ENCODE measurements at places on chromosomes 2 and 18. TPM values are rescaled to one million over a fixed set of nuclear protein-coding genes. Genes with fewer than 3 reads are reported as not detected.

DNA sequence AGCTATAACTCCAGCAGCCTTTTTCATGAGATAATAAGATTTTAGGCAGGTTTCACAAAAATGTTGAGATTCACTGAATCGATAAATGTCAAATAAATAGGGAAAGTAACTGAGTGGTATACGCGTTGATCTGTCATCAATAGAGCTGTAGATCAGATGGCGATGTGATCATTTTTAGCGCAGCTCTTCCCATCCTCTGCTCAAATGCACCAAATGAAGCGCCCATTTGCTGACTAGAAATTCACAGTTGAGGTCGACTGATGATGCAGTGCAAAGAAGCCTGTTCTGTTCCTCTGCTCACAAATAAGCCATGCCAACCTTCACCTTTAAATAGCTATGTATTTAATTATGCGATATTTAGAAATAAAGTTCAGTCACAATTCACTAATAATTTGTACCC lies 693.5 kb downstream of the ARHGAP15 start:
- no peaks in the 10 kb centered on the region for H3K4me1 ChIP-seq
- H3K27ac ChIP-seq = no peak overlapping the region
- no peak overlapping the region for H3K4me3 ChIP-seq
- no peaks in the 10 kb centered on the region for H3K36me3 ChIP-seq
- no peak for DNase-seq

DNA sequence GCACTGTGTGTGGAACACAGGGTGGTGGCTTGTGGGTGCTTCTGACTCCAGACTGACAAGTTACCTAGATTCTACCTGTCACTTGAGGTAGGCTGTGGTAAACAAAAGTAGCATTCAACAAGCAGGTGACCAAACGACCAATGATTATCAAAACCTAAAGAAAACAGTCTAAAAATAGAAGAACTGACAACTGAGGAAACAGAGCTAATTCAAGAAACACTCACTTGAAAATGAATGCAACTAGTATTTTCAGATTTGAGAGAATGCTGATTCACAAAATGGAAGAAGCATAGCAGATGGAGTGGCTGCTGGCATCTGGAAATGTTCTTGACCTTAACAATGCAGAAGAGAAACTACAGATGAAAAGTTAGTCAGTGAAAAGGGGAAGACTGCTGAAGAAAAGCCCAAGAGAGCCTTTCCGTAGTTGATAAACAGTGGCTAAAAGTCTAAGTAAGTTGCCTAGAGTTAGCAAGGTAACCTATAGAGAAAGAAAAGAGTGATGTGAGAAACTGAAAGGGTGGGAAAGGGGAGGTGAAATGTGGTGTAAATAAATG lies 170.4 kb downstream of the NCK2 start:
- no peak overlapping the region for H3K27ac ChIP-seq
- no peak for DNase-seq
- H3K4me3 ChIP-seq = no peak overlapping the region
- H3K4me1 ChIP-seq = peaks cover 11% of the 10 kb centered on the region

Gene TNS1
- total RNA-seq = 227 TPM

- H3K27ac ChIP-seq = peak overlapping the region; percentile 75
- no peak overlapping the region for H3K4me3 ChIP-seq
- no peaks in the 10 kb centered on the region for H3K27me3 ChIP-seq
- no peak for DNase-seq
- H3K36me3 ChIP-seq = no peaks in the 10 kb centered on the region
Observed at GRCh38 chr2:86038291-86039081, 67.2 kb downstream of the POLR1A start.

GRCh38 chr2:667332-667999 lies 9.7 kb downstream of the TMEM18 start:
- no peaks in the 10 kb centered on the region for H3K4me1 ChIP-seq
- H3K36me3 ChIP-seq = no peaks in the 10 kb centered on the region
- H3K4me3 ChIP-seq = no peak overlapping the region

GRCh38 chr2:174059178-174059883 lies 94.2 kb upstream of the SP3 start:
- no peak overlapping the region for H3K27ac ChIP-seq
- no peak for DNase-seq
- H3K27me3 ChIP-seq = no peaks in the 10 kb centered on the region
- H3K4me1 ChIP-seq = no peaks in the 10 kb centered on the region
- no peak overlapping the region for H3K4me3 ChIP-seq

DNA sequence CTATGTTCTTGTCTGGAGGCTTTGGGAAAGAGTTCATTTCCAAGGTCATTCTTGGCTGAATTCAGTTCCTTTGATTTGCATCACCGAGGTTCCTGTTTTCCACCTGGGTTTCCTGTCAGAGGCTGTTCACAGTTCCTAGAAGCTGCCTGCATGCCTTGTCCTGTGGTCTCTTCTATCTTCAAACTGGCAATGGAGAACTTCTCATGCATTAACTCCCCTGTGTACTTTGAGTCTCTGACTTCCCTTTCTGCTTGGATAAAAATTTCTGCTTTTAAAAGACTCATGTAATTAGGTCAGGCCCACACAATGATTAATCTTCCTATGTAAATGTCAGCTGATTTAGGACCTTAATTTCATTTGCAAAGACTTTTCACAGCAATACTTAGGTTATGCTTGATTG lies 499.3 kb upstream of the FANCL start:
- H3K27me3 ChIP-seq = no peaks in the 10 kb centered on the region
- H3K4me1 ChIP-seq = no peaks in the 10 kb centered on the region
- no peaks in the 10 kb centered on the region for H3K36me3 ChIP-seq
- no peak for DNase-seq
- no peak overlapping the region for H3K27ac ChIP-seq

Gene REG1A
- not detected for total RNA-seq

GRCh38 chr2:25072606-25073005 lies 30.7 kb downstream of the EFR3B start:
- H3K27me3 ChIP-seq = no peaks in the 10 kb centered on the region
- H3K27ac ChIP-seq = no peak overlapping the region
- no peaks in the 10 kb centered on the region for H3K36me3 ChIP-seq
- H3K4me1 ChIP-seq = no peaks in the 10 kb centered on the region
- no peak overlapping the region for H3K4me3 ChIP-seq

DNA sequence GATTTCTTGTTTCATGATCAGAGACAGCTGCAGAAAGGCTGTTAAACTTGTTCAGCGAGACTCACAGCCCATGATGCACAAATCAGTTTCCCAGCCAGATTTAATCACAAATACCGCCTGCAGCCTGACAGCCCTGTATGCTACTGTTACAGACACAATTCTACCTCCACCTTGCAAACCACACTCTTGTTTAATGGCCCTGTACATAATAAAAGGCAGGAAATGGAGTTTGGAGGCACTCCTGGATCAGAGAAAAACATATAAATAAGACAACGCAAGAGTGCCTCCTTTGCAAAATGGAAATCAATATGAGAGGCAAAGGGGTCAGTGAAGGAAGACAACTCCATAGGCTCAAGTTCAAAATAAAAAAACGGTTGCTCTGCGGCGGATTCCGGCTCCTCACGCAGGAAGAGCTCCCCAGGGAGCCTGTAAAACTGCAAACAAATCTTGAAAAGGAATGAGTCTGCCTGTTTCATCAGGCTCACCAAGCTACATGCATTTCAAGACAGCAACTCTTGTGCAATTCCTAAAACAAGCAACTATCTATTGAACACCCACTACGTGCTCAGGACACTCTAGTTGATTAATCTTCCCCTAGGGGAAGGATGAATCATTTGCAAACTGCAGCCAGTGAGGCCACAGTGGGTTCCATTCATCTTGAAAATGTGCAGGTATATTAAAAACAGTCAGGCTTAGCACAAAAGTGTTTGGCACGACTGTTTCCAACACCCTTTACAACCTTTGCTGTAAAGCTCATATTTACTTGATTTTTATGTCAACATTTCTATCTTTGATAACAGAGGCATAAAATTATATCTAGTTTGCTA lies 37.5 kb downstream of the TBC1D8 start:
- H3K27ac ChIP-seq = no peak overlapping the region
- no peaks in the 10 kb centered on the region for H3K36me3 ChIP-seq
- no peaks in the 10 kb centered on the region for H3K27me3 ChIP-seq
- H3K4me3 ChIP-seq = no peak overlapping the region
- DNase-seq = no peak

GRCh38 chr2:49973917-49974368 lies 819.6 kb upstream of the FSHR start:
- H3K27me3 ChIP-seq = no peaks in the 10 kb centered on the region
- peak; percentile 86 for DNase-seq
- peak overlapping the region; percentile 43 for H3K4me3 ChIP-seq
- no peaks in the 10 kb centered on the region for H3K4me1 ChIP-seq
- no peaks in the 10 kb centered on the region for H3K36me3 ChIP-seq
- H3K27ac ChIP-seq = no peak overlapping the region

DNA sequence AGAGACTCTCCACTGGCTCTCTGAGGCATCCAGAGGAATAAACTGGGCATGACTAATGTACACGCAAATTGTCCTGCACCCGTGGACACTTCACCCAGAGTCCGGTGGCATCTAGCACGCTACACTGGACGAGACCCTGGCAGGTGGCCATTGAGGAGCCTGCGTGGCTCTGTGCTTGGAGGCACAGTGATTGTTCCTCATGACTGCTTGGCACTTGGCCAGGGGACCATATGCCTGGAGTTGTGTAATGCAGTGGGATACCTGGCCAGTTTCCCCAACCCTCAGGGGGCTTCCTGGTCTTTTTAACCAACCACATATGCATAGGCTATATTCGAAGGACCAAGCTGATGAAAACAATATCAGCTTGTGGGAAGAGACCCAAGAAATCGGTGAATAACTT lies 66.6 kb downstream of the MTCL1 start:
- DNase-seq = peak; percentile 75
- no peak overlapping the region for H3K27ac ChIP-seq
- H3K4me1 ChIP-seq = peaks cover 4% of the 10 kb centered on the region

Gene DSG2
- 7.0 TPM for total RNA-seq
